Myometrial cell (primary cell): ENCODE measurements at places on chromosomes 3 and 15. TPM values are rescaled to one million over a fixed set of nuclear protein-coding genes. Genes with fewer than 3 reads are reported as not detected.

Gene FANCD2OS
- not detected in 2 replicates for total RNA-seq

Gene LIPC
- total RNA-seq, result 0.53 TPM in 1 of 2 replicates, not detected in the other

Gene GREM1
- 2.3 and 4.3 TPM in 2 replicates for total RNA-seq

Gene RTP1
- not detected in 2 replicates for total RNA-seq

Gene TMCC1
- total RNA-seq, result 2.3 and 3.0 TPM in 2 replicates

Gene GRM2
- not detected in 2 replicates for total RNA-seq

Gene ARRDC4
- 13.3 and 15.4 TPM in 2 replicates for total RNA-seq

Gene GOLGA8G
- total RNA-seq, result not detected in 2 replicates

Gene CHRFAM7A
- total RNA-seq, result not detected in 2 replicates

Gene SLC22A13
- not detected in 2 replicates for total RNA-seq

Gene SPSB4
- not detected in 2 replicates for total RNA-seq

Gene CCRL2
- total RNA-seq, result 5.0 and 6.6 TPM in 2 replicates

Gene CACNA1D
- not detected in 2 replicates for total RNA-seq

Gene KY
- 0.89 TPM in 1 of 2 replicates, not detected in the other for total RNA-seq

Gene CCR8
- not detected in 2 replicates for total RNA-seq

Gene DUOXA2
- not detected in 2 replicates for total RNA-seq

Gene GAP43
- total RNA-seq, result not detected in 2 replicates
